Right hindlimb (tissue), 1 donor: ENCODE measurements at places on chromosomes 6 and 20.

GRCh38 chr20:12053353-12053752 lies 135.7 kb downstream of the BTBD3 start:
- no peak for DNase-seq

DNA sequence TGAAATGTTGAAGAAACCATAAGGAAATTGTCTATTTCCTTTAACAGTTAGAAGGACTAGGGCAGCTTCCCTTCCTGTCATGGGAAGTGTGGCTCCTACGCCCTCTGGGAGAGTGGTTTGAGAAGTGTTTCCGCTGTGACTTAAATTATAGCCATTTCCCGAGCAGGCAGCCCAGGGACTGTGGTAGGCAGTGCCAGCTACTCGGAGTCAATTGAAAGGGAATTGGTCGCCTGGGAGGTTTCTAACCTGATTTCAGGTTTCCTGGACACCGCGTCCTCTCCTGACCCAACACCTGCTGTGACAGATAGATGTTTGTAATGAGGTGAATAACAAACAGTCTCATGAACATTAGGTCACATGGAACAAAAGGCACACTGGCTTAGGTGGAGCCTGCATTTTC lies 256.1 kb upstream of the PLCB4 start:
- peak; percentile 53 for DNase-seq

GRCh38 chr6:56407883-56408410 lies 160.6 kb upstream of the COL21A1 start:
- DNase-seq = no peak

GRCh38 chr6:70905742-70906141 lies 51.1 kb downstream of the B3GAT2 start:
- no peak for DNase-seq

- DNase-seq = no peak
Measured at GRCh38 chr6:155182103-155182502, 81.7 kb upstream of the CLDN20 start.

GRCh38 chr6:147651249-147652063 lies 143.0 kb downstream of the SAMD5 start:
- no peak for DNase-seq

- DNase-seq = no peak
Measured at GRCh38 chr20:13289031-13289430, 68.0 kb downstream of the ISM1 start.

GRCh38 chr20:19212821-19213502 lies 520 bp downstream of the SLC24A3 start:
- DNase-seq = peak; percentile 79

GRCh38 chr20:36826554-36827244 lies 49.2 kb upstream of the TLDC2 start:
- DNase-seq = no peak

- DNase-seq = no peak
Measured at GRCh38 chr6:109075934-109076333, 18.7 kb downstream of the SESN1 start.

DNA sequence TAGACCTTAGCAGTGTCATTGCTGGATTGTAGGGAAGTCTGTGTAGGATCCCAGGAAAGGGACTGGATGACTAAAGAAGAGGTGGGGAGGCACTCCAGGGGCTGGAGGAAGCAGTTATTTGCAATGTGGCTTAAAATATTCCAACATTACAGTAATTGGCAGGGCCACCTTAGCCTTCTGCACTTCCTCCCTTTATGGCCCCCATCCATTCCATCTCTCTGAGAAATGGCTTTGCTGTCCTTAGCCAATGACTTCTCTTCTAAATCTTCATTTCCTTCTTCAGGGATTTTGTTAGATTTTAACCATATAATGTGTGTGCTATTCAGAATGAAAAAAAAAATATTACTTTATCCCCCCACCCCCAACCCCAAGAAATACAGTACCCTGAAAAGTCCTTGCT lies 6.4 kb downstream of the ADGRF5 start:
- no peak for DNase-seq

DNA sequence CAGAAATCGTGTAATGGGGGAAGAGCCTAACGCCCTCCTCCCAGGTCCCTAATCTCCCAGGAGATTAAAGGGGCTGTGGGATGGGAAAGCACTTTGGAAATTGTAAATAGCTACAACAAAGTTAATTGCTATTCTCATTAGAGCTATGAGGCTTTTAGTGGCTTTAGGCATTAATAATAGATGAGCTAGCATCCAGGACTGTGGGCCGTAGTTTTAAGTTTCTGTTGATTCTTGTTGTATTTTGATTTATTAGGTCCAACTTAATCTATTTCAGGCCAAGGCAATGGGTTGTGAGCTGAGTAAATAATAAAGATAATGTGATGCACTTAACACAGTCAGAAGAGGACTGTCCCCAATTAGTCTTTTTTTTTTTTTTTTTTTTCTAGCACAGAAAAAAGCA lies 67.7 kb downstream of the ANKRD6 start:
- no peak for DNase-seq

DNA sequence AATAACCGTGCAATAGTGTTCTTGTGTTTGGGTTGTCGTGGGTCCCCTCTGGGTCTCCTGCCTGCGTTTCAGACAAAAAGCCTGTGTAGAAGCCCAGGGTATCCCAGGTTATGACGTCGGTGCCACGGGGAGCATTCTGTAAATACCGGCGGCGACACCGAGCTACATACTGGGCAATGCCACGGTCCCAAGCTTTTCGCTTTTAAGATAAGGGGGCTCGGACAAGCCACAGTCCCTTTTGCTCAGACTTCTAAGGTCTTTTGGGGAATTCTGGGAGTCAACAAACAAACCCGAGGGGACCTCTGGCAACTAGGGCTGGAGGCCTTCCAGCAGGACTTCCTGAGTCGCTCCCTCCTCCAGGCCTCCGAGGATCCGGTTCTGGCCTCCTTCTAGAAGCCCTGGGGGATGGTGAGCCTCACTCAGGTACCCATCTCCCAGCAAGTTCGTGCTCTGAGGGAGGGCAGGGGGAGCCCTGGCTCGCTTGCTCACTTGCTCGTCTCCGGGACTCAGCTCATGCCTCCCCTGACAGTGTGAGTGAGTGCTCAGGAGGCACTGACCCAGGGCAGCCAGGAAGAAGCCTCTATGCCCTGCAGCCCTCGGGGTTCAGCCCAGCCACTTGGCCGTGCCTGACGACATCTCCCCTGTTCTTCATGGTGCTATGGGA lies 62.4 kb upstream of the MRPS10 start:
- DNase-seq = no peak

- peak; percentile 32 for DNase-seq
Measured at GRCh38 chr6:42313941-42314570, 96.4 kb upstream of the MRPS10 start.

- DNase-seq = peak; percentile 12
Measured at GRCh38 chr20:63017826-63018411, 11.2 kb upstream of the BHLHE23 start.

- DNase-seq = no peak
Measured at GRCh38 chr6:28531479-28532128, 5.9 kb downstream of the GPX5 start.

DNA sequence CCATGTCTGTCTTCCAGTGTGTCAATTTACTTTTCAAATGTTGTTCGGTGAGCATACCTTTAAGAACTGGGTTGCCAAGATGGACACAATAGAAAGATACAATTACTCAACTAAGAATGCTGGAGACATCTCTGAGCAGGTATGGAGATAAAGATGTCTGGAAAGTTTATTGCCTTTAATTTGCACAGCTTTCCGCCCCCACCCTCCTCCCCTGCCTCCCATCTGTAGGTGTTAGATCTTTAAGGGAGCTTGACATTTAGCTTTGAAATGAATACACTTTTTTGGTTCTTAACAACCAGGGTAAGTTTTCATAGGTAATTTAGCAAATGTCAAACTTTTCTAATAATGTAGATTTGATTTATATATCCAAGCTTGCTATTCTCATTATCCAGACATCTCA lies 104.4 kb downstream of the BTBD3 start:
- DNase-seq = no peak

DNA sequence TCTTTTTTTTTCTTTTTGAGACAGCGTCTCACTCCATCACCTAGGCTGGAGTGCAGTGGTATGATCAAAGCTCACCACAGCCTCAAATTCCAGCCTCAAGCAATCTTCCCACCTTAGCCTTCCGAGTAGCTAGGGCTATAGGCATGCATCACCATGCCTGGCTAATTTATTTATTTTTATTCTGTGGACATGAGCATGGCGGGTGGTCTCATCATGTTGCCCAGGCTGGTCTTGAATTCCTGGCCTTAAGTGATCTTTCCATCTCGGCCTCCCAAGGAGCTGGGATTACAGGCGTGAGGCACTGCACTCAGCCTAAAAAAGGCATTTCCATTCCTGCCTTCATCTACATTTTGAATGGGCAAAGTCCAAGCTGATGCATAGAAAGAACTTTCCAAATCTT lies 56.2 kb upstream of the BEND3 start:
- no peak for DNase-seq

DNA sequence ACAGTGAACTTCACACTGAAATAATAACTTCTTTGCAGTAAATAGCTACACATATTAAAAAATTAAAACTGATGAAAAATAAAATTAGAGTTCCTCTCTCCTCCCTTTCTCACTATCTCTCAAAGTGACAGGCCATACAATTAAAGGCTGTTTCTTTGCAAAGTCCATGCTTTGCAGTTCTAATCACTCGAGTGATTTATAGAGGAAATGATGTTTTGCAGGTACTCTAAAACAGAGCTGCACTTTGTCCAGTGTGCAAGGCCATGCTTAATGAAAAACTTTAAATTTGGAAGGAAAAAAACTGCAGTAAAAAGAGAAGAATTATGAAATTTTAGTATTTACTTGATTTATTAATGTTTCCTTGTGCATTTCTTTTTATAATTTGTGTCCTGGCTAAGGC lies 112.5 kb downstream of the GMDS start:
- DNase-seq = no peak

DNA sequence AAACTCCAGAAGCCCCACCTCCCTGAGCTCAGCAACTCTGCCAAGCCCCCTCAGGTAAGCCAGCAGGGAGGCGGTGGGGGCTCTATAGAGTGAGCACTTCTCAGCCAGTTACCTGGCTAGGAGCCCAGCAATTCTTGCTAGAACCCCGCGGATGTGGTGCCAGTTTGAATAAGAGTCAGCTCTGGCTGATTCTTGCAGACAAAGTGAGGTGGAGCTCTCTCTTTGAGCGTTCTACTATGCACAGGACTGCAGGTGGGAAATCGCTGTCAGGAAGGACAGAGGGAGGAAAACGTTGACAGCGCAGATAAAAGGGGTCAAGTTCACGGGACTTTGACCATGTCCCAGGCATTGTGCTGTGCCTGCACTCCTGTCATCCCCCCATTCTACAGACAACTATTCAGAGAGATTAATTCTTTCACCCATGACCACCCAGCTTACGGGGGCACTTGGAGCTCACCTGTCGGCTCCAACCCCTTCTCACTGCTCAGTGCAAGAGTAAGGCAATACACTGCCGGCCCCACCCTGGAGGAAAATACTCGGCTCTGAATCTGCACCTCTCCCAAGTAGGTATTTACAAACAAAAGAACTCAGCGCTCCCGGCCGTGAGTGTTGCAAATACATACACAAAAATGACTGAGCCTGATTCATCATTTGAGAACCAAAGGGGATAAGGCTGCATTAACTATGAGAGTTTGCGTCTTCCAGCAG lies 92.9 kb downstream of the ANKRD60 start:
- DNase-seq = peak; percentile 67

- no peak for DNase-seq
Measured at GRCh38 chr6:170040906-170041305, 250.0 kb downstream of the DLL1 start.

DNA sequence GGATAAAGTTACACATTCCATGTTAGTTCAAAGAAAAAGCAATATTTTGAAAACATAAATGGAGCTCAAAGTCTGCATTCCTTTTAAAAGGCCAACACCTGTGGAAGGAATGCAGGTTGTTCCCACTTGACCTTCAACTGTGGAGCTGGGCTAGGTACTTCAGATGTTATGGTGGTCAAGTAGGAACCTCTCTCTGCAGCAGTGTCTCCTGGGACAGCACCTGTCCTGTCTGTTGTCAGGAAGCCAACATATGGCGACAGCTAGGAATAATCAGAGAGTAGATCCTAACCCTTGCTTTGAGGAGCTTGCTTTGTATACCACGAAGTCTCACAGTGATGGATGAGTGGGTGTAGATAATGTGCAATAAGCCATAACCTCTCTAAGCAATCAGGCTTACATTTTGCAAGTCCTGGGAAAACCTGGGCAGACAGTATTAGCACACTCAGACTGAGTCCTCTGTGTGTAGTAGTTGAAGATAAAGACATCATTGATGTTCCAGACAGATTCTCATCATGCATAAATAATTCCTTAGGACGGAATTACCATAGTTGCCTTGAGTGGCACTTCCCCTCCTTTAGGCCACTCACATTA lies 347.5 kb downstream of the PRL start:
- no peak for DNase-seq

DNA sequence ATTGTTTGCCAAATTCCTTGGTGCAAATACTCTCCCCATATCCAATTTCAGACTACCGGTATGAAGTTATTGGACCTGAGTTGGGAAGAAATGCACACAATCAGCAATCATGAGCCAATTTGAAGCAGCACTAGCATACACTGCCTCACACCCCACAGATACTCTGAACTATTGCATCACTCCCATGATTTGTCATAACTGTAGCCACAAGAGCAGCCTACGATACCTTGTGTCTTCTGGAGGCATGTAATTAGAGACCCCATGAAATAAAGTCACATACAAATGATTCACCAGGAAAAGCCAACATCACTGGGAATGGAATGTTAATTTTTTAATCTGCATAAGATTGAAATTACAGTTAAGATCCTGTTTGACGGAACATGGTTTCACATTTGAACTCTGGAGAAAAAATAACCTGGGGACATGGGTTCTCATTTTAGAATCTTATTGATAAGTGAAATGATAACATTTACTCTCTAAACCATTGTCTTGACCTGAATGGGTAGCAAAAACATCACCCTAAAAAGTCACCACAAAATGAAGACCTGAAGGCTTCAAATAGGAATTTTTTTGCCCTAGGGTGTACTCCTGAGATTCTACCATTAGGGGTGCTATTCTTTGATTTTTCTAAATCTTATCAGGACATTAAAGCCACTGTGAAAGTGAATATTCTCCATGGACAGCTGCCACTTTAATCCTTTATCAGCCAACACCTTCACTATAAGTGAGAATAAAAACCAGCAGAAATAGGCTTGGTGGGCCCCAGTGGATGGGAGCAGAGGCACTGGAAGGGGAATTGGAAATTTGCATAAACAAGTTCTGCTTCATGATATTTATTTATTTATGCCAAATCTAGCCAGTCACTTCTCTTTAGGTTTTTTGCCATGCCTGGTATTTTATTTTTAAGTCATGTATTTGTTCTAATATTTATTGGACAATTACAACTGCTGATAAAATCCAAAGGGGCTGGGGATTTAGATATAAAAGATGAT lies 34.5 kb upstream of the HBS1L start:
- no peak for DNase-seq

DNA sequence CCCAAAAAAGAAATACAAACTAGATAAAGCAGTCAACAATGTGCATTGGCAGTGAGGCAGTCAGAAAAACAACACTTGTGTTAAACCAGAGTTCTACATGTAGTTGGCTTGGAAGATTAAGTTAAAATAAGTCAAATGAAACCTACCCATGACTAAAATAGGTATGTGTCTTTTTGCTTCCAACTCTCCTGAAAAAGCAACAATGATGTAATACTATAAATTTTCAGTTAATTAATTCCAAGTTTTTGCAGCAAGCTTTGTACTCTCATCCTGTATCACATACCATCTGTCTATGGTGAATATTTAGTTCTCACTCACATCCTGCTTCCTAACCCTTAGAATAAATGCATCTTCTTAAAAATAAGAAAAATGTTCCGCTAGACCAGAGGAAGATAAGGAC lies 261.5 kb downstream of the KIF16B start:
- no peak for DNase-seq

- no peak for DNase-seq
Measured at GRCh38 chr6:10873374-10873773, 8.5 kb downstream of the GCM2 start.
